Foreskin fibroblast (primary cell): ENCODE measurements at places on chromosomes 2 and 18.

GRCh38 chr2:18182861-18183260 lies 304.4 kb downstream of the KCNS3 start:
- no peak for DNase-seq

DNA sequence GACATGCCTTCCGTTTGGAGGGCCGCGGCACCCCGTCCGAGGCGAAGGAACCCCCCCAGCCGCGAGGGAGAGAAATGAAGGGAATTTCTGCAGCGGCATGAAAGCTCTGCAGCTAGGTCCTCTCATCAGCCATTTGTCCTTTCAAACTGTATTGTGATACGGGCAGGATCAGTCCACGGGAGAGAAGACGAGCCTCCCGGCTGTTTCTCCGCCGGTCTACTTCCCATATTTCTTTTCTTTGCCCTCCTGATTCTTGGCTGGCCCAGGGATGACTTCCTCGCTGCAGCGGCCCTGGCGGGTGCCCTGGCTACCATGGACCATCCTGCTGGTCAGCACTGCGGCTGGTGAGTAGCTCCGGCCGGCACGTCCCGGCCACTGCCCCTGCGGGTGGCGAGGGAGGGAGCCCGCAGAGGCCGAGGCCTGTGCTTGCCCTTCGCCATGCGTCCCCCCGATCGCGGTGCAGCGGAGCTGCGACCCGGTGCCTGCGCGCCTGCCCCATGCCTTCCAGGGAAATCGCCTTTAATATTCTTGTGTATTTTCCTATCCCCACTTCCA lies 1.2 kb downstream of the BMPR2 start:
- peak; percentile 76 for DNase-seq

DNA sequence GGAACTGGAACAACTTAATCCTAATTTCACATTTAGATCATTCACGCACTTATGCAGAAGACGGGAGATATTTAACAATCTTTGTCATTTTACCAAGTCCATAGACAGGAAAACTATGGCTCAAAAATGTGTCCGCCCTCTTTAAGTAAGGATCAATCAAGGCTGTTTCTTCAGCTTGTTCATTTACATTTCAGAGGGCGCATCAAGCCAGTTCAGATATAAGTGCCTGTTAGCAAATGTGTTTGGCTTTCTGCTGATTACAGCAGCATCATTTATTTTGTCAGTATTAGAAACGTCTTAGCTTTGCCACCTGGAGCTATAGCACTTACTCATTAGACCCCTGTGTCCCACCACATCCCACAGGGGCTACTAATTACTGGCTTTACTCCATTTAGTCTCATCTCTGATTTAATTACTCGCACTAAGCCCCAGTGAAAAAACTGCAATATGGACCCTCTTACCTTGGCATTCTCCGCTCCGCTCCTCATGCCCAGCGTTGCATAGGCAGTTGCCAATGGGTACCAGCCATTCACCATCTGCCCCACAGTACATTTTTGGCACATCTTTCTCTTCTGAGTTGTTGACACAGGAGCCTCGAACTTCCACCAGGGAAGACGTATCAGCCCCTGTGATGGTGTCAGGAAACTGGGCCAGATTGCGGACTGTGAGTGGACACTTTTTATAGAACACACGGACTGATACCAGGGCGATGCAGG lies 8.7 kb downstream of the EPHA4 start:
- no peak for DNase-seq

DNA sequence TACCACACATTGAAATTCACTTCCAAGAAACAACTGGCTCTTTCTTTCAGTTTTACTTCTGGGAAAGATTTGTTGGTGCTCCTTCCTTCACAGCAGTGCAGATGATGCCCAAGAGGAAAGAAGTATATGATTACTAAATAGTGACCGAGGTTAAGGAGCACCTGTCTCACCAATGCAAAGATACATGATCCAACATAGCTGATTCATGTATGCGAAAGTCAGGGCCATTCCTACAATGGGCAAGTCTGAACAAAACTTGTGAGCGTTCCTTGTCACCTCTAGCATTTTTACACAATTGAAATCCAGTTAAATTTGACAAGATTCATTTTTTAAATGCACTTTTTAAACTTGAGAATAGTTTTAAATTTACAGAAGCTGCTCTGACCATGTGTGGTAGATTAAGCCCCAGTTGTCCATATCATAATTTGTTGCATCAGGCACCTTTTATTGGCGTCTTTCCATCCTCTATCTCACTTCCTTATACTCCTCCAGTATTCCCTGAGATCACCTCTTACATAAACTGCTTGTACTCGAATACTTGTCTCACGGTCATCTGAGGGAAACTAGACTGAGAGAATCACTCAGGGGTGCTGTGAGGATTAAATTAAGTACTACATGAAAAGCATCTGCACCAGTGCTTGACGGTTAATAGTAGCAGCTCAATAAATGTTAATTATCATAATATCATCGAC lies 438.8 kb upstream of the CDH20 start:
- no peak for DNase-seq

DNA sequence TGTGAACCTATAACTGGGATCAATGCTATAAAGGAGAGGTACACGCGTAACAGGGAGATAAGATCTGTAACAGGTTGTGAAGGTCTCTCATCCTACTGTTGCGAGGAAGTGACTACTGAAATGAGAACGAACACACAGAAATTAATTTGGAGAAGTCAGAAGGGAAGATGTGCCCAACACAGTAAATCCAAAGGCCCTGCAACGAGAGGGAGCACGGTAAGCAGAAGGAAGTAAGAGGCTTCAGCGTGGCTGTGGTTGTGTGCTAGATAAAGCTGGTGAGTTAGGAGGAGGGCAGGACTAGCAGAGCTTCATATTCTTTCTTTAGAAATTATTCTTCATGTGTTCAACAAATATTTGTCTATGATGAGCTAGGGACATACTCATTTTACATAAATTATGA lies 2.5 kb upstream of the ATG16L1 start:
- no peak for DNase-seq
